DND-41 (cell line): ENCODE measurements at places on chromosomes 12 and 14.

DNA sequence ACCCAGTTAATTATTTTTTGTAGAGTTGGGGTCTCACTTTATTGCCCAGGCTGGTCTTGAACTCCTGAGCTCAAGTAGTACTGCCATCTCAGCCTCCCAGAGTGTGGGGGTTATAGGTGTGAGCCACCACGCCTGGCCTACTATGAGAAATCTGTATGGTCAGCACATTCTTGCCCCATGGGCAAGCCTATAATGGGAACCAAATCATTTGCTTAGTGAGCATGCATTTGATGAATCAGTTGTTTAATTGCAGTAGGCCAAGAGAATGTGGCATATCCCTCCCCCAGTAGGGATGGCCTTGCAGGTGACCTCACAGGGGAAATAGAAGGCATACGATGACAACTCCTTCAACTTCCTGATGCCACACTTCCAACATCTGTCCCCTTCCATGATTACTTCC is 122.7 kb downstream of the DIP2B start:
- no peaks in the 10 kb centered on the region for H3K27me3 ChIP-seq
- H3K4me3 ChIP-seq = no peak overlapping the region
- H3K36me3 ChIP-seq = peaks cover 26% of the 10 kb centered on the region
- DNase-seq = no peak

DNA sequence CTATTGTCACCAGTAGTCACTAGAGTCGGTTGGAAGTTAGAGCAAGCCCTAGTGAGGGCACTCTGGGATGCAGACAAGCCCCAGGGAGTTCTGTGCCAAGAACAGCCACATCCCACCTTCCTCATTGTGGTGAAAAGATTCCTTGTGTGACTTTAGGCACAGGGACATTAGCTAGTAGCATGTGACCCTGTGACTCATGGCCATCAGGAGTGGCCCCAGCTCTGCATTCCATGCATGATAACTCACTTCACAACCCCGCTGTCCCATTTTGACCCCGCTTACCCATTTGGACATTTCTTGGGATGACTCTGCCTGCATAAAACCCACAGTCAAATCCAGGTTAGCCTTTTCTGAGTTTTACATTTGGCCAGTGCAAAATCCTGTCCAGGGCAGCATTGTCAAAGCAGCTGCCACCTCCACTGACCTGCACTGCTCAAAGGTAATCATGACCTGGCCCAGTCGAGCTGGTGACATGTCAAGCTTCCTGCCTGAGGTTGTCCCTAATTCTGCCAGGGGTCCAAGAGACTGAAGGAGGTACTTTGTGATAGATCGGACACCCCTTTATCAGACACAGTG is 430.5 kb downstream of the DPF3 start:
- no peak overlapping the region for H3K4me3 ChIP-seq
- H3K4me1 ChIP-seq = no peaks in the 10 kb centered on the region
- no peaks in the 10 kb centered on the region for H3K27me3 ChIP-seq
- no peak for DNase-seq

- peaks cover 10% of the 10 kb centered on the region for H3K4me1 ChIP-seq
- DNase-seq = no peak
- peaks cover 12% of the 10 kb centered on the region for H3K36me3 ChIP-seq
- H3K27ac ChIP-seq = no peak overlapping the region
- no peak overlapping the region for H3K4me3 ChIP-seq
These were observed 4.7 kb downstream of the MAP3K9 start for GRCh38 chr14:70804556-70805162.

GRCh38 chr14:51398898-51399297 is 158.9 kb downstream of the TMX1 start:
- H3K27ac ChIP-seq = no peak overlapping the region
- no peaks in the 10 kb centered on the region for H3K27me3 ChIP-seq
- no peaks in the 10 kb centered on the region for H3K36me3 ChIP-seq
- no peak overlapping the region for H3K4me3 ChIP-seq
- no peak for DNase-seq

DNA sequence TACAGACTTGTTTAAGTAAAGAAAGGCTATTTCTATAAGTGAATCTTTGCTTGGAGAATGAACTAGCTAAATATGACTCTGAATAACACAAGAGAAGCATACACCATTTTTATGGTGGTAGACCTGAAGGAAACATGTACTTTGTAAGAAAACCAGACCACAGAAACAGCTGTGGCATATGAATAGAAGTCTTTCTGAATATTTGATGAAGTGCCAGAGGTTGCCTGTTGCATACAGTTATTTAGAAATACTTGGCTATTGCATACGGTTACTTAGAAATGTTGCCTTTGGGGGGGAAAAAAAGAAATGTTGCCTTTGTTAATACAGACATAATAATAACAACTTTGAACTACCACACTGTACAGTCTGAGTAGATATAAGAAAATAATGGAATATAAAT is 16.8 kb upstream of the LEMD3 start:
- H3K27me3 ChIP-seq = no peaks in the 10 kb centered on the region
- no peaks in the 10 kb centered on the region for H3K36me3 ChIP-seq
- no peak for DNase-seq
- H3K4me1 ChIP-seq = peaks cover 19% of the 10 kb centered on the region

DNA sequence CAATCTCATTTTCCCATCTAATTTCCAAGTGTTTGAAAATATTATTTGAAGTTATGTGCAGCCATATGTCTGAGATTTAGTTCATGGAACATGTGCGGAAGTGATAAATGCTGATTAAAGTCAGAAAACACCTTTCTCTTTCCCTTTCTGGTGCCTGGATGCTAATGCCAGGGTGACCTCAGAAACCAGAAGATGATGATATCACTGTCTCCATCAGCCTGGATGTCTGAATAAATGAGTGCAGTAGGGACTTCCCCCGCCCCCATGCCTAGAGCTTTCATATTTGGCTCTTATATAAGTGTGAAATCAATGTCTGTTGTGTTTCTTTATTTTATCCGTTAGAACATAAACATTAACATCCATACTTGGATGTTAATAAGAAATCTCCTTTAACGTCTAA is 261.9 kb upstream of the LRIG3 start:
- H3K36me3 ChIP-seq = no peaks in the 10 kb centered on the region
- no peaks in the 10 kb centered on the region for H3K4me1 ChIP-seq
- H3K4me3 ChIP-seq = no peak overlapping the region
- DNase-seq = no peak
- no peak overlapping the region for H3K27ac ChIP-seq
- no peaks in the 10 kb centered on the region for H3K27me3 ChIP-seq

GRCh38 chr14:67420102-67420739 is 8.3 kb upstream of the PLEK2 start:
- DNase-seq = peak; percentile 60
- H3K36me3 ChIP-seq = no peaks in the 10 kb centered on the region
- H3K4me1 ChIP-seq = no peaks in the 10 kb centered on the region

DNA sequence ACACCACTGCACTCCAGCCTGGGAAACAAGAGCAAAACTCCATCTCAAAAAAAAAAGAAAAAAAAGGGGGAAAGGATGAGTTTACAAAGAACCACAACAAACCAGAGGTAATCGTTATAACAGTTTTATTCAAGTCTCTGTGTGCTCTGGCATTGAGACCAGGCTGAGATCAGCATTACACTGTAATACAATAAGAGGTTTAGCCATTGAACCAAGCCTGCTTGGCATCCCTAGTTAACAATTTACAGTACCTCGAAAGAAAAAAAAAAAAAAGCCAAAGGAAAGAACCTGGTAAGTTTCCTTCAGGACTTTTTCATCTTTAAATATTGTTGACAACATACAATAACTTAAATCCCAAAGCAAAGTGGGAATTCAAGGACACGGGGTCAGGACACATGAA is 80.7 kb downstream of the TTC9 start:
- no peak for DNase-seq
- H3K4me3 ChIP-seq = no peak overlapping the region
- no peaks in the 10 kb centered on the region for H3K4me1 ChIP-seq
- H3K27ac ChIP-seq = no peak overlapping the region

GRCh38 chr12:124214574-124214973 is 80.3 kb upstream of the RFLNA start:
- no peak overlapping the region for H3K4me3 ChIP-seq
- no peak for DNase-seq
- no peaks in the 10 kb centered on the region for H3K36me3 ChIP-seq
- no peak overlapping the region for H3K27ac ChIP-seq
- no peaks in the 10 kb centered on the region for H3K27me3 ChIP-seq

- no peak for DNase-seq
- no peak overlapping the region for H3K4me3 ChIP-seq
These were observed 191.3 kb downstream of the ANO6 start for GRCh38 chr12:45406988-45407850.
